GM23248 (cell line): ENCODE measurements at places on chromosomes 12 and 14. TPM values are rescaled to one million over a fixed set of nuclear protein-coding genes. Genes with fewer than 3 reads are reported as not detected.

- DNase-seq, result no peak
Observed at GRCh38 chr14:80323038-80323665, 111.8 kb upstream of the DIO2 start.

- DNase-seq, result no peak
Observed at GRCh38 chr14:36626151-36626550, 35.5 kb upstream of the PAX9 start.

The POTEG gene
- not detected in 2 replicates for total RNA-seq

The NFATC4 gene
- total RNA-seq, result 96.9 and 113 TPM in 2 replicates

DNA sequence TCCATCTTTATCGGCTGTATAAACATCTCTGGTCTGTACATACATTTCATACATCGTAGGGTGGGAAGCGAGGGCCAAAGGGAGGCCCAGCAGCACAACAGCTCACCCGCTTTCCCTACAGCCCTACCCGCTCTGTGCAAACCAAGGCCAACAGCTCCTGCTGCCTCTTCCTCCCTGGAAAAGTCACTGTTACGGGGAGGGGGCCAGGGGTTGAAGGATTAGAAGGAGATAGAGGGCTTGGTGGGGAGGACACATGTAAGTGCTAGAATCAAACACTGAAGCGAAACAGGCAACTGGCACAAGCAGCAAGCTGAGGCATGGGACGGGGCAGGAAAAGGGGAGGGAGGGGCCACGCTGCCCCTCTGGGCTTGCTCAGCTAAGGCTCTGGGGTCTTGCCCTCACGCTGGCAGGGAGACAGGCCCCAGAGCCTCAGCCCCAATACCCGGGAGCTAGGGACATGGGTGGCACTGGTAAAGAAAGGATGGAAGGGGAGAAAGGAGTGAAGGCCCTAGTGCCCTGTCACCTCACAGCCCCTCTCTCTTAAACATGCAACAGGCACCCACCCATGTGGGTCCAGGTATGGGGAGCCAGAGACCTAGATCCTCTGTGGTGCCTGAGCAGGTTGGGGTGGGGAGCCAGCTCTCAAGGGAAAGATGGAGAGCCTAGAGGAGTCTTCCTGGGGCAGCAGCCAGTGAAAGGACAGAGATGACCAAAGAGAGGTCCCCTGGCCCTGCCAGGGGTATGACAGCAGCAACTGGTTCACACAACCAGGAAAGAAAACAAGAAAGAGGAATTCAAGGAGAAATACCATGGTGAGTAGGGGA is 14.4 kb downstream of the SPRYD3 start:
- no peak for DNase-seq

GRCh38 chr14:33515441-33515840 is 435.4 kb downstream of the EGLN3 start:
- no peak for DNase-seq

DNA sequence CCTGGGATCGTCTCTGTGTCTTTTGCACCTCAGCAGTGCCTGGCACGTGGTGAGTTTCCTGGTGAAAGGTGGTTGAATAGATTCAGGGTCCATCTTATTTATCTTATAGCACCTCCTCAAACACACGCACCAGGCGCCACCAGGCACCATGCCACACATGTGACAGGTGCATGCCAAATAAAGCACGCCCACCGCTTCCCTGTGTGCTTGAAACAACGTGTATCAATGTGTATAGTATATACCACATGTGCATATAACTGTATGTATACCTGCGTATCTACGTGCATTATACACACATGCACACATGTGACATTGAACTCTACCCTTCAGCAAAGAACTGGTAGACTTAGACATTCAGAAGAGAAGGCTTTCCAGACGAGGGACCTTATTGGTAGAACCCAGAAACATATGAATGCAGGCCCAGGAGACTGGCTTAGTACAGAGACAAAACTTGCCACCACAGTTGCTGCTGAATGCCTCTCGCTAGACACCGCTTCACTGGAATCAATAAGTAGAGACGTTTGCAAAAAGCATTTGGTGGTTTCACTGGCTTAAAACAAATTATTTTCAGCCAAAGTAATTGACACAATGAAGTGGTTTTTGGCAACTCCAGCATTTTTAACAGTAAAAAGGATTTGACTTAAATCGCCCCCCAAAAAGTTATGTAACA is 10.0 kb downstream of the EML1 start:
- no peak for DNase-seq

DNA sequence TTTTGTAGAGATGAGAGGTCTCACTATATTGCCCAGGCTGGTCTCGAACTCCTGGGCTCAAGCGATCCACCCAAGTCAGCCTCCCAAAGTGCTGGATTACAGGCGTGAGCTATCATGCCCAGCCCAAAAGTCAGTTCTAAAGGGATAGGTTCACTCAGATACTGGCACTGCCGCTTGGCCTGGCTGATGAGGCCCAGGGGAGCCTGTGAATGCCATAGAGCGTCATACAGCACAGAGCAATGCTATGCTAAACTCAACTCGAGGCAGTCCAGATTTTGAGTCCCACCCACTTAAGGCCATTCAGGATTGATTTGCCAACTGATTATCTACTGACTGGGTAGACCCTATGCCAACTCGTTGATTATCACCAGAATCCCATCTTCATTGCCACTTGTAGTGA is 179.4 kb downstream of the ESR2 start:
- DNase-seq, result no peak

GRCh38 chr12:56631790-56632700 is 1.9 kb upstream of the BAZ2A start:
- peak; percentile 48 for DNase-seq

GRCh38 chr12:112116232-112117060 is 7.9 kb upstream of the NAA25 start:
- peak; percentile 32 for DNase-seq

The MGST1 gene
- total RNA-seq, result 122 and 141 TPM in 2 replicates

GRCh38 chr14:32397861-32398640 is 69.0 kb downstream of the AKAP6 start:
- peak; percentile 72 for DNase-seq

GRCh38 chr14:61596990-61597389 is 98.3 kb upstream of the HIF1A start:
- peak; percentile 42 for DNase-seq

- DNase-seq, result no peak
Observed at GRCh38 chr12:62251609-62251958, 8.6 kb upstream of the USP15 start.

- DNase-seq, result no peak
Observed at GRCh38 chr14:73521229-73521628, 15.7 kb upstream of the ACOT1 start.

The LYSET gene
- total RNA-seq, result 6.2 and 7.7 TPM in 2 replicates

The IGF1 gene
- total RNA-seq, result 1.4 and 2.9 TPM in 2 replicates

The ASIC1 gene
- 0.13 and 1.9 TPM in 2 replicates for total RNA-seq

The TAC3 gene
- not detected in 2 replicates for total RNA-seq

DNA sequence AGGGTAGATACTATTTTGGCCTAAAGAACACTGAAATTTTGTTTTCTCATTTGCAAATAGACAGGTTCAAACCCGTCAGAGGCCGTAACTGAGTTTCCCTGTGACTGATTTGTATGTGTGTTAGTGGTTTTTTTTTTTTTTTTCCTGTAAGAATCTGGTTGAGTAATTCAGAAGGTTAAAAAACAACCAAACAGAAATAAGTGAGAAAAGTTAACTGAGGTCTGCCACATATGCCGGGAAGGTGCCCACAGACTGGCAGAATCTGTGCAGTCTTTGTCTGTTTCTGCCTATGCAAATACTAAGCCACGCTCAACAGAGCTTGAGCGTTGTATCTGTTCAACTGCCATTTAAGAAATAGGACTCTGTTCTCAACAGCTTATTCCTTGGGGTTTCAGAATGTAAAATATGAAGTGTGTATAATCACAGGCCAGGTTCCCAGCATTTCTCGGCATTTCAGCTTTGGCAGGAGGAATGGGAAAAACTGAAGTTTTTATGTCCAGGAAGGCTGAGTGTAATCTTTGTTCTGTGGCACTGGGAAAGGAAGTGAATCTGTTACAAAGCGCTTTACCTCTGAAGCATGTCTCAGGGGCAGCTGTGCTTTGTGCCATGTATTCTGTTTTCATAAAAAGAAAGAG is 181.9 kb downstream of the PRKCH start:
- DNase-seq, result no peak

The PTPN6 gene
- not detected in 2 replicates for total RNA-seq

GRCh38 chr12:26011099-26011498 is 52.6 kb downstream of the RASSF8 start:
- DNase-seq, result peak; percentile 89

DNA sequence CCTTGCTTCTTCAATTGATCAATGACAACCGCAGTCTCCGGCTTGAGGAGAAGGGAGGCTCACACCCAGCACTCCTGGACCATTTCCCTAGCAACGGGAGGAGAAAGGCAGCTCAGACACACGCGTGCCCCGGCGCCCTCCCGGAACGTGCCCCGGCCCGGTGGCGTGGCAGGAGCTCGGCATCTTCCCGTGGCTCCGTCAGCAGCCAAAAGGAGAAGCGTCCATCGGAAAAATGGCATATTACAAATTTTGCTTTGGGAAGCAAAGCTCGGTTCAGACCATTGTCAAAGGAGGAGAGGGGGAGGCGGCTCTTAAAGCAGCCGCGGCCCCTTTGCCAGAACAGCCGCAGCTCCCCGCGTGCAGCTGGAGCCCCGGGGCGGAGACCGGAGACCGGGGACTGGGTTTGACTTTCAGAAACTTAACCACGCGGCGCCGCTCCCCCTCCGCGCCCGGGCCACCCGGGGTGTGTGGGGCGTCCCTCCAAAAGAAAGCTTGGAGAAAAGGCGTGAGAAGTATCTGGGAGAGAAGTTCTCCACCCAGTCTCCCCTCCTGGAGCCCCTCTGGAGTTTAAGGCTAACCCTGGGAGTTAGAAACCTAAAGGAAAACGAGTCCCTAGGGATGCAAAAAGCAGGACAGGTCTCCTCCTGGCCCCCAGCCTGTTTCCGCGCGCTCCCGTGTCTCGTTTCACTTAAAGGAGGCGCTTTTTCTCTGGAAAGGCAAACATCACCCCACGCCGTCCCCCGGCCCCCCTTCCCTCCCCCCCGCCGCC is 545 bp downstream of the PPFIA2 start:
- peak; percentile 41 for DNase-seq

The DERA gene
- 43.6 and 47.3 TPM in 2 replicates for total RNA-seq

DNA sequence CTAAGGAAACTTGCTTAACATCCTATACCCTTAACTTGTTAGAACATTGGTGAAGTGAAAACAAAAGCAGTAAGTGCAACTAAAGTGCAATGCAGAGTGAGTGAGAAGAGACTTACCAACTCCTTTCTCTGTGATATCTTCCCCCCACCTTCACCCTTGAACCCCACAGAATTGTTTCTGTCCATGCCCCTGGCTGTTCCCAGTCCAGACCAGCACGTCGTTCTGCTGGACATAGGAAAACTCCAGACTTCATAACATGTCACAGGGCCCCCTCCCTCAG is 91.9 kb downstream of the DAD1 start:
- DNase-seq, result no peak

The MYBPC1 gene
- not detected in 2 replicates for total RNA-seq

DNA sequence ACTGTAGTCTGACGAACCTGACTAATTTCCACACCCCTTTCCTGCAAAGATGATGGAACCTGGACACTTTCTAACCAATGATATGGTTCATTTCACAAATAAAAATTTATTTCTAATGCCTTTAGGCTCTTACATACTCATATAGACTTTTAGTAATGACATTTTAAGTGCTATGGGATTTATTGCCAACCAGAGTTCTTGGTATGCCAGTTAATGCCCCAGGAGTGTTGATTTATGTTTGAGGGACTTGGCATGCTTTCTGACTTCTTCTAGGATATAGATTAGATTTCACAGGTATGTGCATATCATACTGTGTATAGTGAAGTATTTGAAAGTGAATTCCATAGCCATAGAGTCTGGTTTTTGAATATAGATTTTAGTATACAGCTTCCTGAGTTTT is 159.5 kb downstream of the CFAP54 start:
- no peak for DNase-seq

The TEDC1 gene
- total RNA-seq, result 8.7 and 9.8 TPM in 2 replicates
